ENCODE measurements at places on chromosomes 1 and 21. TPM values are rescaled to one million over a fixed set of nuclear protein-coding genes. Genes with fewer than 3 reads are reported as not detected.

The SPTA1 gene
- total RNA-seq, result not detected

The PCAT6 gene
- total RNA-seq, result 3.5 TPM

The LCE1B gene
- not detected for total RNA-seq

The CCDC190 gene
- total RNA-seq, result not detected

The CR2 gene
- not detected for total RNA-seq

The BSND gene
- not detected for total RNA-seq

The CCDC17 gene
- total RNA-seq, result 0.26 TPM

The TRIM45 gene
- total RNA-seq, result 1.6 TPM

Measured in A549 treated with AZD2906 at 1 μM for 4 hours (cell line).